ENCODE measurements at places on chromosomes 11 and 22. TPM values are rescaled to one million over a fixed set of nuclear protein-coding genes. Genes with fewer than 3 reads are reported as not detected.

The RDX gene
- total RNA-seq: 142 TPM

The CDCA5 gene
- total RNA-seq: 1.8 TPM

The TRIM29 gene
- total RNA-seq: 26.6 TPM

The RASSF10 gene
- total RNA-seq: 5.6 TPM

The TTLL8 gene
- not detected for total RNA-seq

The GAL gene
- total RNA-seq: not detected

The TUB gene
- 9.1 TPM for total RNA-seq

The UFD1 gene
- 41.1 TPM for total RNA-seq

The PRR33 gene
- total RNA-seq: not detected
